ENCODE measurements at places on chromosomes 2 and 18.

GRCh38 chr2:134002391-134002790 lies 251.5 kb upstream of the MGAT5 start:
- DNase-seq = no peak

GRCh38 chr18:65608471-65608870 lies 142.3 kb upstream of the CDH7 start:
- DNase-seq = no peak

GRCh38 chr2:199147216-199147615 lies 310.5 kb downstream of the SATB2 start:
- DNase-seq = no peak

DNA sequence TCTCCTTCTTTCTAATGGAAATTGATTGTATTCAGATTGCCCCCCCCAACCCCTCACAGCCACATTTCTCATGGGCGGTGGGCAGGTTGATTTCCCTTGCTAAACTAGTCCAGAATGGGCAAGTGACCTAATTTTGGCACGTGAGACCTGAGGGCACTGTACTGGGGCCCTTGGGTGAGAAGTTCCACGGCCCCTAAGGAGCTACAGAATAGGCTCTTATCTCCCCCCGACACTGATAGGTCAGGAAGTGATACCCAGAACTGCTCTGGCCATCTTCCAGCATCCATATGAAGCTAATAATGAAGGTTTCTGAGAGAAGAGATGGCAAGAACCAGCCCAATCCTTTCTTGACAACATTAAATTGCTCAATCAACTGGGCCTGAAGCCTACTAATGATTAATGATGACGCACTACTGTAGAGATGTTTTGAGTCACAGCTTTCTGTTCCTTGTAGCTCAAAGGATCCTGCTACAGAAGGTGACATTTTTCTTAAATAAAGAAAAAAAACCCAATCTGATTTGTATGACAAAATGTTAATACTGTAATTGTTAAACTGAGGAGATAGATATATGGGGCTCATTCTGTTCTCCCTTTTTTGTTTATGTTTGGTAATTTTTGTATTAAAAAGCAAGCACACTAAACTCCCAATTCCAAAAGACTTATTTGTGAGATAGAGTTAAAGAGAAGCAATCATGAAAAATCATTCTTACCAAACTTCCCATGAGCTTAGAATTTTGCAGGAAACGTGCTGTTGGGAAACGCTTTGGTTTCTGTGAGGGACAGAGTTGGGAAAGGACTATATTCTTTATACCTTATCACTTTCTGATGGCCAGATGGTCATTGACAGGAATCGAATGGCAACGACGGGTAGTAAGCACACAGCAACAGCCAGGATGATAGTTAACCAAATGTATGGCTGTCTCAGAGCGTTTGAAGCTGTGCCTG lies 28.2 kb upstream of the NARS1 start:
- DNase-seq = no peak

DNA sequence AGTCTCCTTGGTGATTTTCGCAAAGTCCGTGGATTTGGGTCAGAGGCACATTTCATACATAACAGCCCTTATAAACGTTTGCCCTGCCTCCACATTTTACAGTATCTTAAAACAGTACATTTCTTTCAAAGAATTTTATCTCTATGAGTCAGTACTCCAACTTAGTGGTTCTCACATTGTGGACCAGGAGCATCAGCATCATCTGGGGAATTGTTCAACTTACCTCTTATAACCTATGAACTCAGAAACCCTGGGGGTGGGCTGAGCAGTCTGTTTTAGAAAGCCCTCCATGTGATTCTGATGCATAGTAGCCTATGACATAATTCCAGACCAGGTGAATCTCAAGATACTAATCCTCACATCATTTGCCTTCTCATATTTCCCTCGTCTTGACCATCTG lies 12.4 kb downstream of the SUPT7L start:
- no peak for DNase-seq

GRCh38 chr2:43478412-43479086 lies 117.3 kb downstream of the THADA start:
- no peak for DNase-seq

GRCh38 chr2:98563394-98563793 lies 44.9 kb downstream of the COA5 start:
- no peak for DNase-seq

GRCh38 chr2:129895526-129896082 lies 83.9 kb upstream of the RAB6C start:
- no peak for DNase-seq

GRCh38 chr2:96771796-96772618 lies 11.3 kb downstream of the CNNM4 start:
- DNase-seq = no peak

DNA sequence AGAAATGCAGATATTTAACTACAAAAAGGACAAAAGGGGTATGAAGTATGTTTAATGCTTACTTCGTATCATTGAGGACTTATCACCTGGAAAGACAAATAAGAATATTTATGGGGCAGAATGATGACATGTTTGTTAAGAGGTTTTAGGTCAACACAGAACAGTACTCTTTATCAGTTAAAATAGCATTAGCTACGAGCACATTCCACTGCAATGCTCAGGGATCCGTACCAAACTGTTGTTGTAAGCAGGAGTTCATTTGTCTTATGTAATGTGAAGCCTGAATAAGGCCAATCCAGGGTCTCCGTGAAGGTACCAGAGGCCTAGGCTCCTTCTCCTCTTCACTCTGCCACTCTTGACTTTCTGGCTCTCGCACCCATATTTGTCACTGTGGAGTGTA lies 465.7 kb upstream of the NRP2 start:
- no peak for DNase-seq

DNA sequence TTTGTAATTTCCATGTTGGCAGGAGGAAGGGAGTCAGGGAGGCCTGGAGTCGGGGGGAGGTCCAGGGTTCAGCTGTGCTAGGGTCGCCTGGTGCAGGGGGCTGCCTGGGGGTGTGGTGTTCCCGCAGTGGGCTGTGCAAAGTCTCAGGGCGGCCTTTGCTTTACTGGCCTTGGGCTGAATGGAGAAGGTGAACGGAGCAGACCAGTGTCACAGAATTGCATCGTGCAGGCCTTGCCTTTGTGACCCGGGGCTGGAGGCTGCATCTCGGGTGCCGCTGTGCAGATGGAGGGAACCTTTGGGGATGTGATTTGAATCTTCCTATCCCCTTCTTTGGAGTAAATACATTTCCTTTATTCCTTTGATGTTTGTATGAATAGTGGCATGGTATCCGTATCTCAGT lies 8.8 kb downstream of the SNTG2 start:
- no peak for DNase-seq

DNA sequence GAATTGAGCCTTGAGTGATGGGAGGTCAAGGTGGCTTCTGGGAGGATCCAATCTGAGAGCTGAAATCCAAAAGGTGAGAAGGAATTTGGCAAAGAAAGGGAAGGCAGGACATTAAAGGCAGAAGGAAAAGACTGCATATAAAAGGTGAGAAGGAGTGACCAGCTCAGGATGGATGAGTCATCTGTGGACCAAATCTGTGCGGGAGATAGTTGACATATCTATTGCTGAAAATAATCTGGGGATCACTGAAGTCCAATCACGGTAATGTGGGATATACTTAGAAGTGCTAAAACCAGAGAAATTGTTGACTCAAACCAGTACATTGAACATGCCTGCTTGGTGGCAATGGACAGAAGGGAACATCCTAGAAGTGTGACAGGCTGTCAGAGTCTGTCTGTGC lies 8.0 kb upstream of the PTPN4 start:
- no peak for DNase-seq

GRCh38 chr2:73984203-73984921 lies at the start of gene TET3:
TSS of gene TET3 (plus strand) at chr2:73984910. CDS start at chr2:73986404, 1,494 bp downstream.
- DNase-seq = peak; percentile 62

DNA sequence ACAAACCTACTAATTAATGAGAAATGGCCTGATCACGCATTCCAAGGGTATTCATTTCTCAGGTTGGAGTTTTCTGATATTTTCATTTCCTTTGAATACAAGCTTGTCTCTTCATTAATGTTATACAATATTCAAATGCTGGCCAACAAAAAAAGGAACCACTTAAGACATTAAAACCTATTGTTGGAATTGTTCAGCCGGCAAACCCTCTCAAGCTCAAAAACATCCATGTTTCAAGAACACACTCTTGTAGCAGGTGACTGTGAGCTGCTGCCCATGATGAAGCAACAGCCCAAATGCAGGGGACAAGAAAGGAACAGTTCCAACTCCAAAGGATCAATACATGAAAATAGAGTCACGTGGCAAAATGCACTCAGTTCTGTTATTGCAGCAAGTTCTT lies 454.5 kb downstream of the BCL11A start:
- DNase-seq = no peak

DNA sequence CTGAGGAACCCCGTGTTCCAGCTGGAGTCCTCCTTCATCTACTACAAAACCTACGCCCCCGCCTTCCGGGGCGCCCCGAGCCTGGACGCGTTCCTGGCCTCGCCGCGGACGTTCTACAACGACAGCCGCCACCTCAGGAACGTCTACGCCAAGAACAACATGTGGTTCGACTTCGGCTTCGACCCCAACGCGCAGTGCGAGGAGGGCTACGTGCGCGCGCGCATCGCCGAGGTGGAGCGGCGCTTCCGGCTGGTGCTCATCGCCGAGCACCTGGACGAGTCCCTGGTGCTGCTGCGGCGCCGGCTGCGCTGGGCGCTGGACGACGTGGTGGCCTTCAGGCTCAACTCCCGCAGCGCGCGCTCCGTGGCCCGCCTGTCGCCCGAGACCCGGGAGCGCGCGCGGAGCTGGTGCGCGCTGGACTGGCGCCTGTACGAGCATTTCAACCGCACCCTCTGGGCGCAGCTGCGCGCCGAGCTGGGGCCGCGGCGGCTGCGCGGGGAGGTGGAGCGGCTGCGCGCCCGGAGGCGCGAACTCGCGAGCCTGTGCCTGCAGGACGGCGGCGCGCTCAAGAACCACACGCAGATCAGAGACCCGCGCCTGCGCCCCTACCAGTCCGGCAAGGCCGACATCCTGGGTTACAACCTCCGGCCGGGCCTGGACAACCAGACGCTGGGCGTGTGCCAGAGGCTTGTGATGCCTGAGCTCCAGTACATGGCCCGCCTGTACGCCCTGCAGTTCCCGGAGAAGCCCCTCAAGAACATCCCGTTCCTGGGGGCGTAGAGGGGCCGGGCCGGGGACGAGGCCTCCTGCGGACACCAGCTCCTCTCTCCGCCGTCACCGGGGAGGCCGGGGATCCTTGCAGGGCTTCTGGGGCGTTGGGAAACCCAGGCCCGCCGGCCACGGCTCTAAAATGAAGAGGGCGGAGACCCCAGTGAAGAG lies 5.3 kb upstream of the NEU4 start:
- no peak for DNase-seq

GRCh38 chr2:39127973-39128372 lies 7.1 kb upstream of the SOS1 start:
- DNase-seq = no peak

DNA sequence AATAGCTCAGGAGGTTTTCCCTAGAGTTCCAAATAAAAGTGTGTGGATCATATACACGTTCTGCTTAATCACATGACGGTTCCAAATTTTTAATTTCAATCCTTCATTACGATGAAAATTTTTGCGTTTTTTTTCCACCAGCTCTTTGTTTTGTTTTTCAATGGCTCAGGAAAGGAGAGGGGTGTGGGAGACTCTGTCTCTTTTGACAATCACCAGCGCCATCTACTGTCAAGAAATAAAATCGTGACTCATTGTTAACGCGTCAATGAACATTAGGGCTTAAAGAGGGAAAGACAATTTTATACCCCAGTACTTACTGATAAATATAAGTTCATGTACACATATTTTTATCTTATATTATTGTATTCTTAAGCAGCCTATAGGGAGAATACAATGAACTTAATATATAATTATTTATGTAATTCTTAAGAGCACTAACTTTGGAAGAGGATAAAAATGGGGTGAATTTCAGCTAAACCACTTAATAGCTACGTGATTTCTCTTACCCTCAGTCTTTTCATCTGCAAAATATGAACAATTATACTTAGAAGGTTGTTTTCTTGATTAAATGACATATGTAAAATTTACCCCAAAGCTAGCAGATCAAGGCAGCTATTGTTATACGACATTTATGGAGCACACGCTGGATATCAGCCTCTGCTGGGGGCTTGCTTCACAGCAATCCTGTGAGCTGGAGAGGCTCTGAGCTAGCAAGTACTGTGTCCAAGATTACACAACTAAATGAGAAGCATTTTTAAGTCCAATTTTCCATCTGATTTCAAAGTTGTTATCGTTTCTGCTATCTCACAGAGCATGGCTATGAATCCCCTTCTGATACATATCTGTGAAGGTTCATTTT lies 47.4 kb upstream of the RMDN2 start:
- DNase-seq = no peak

DNA sequence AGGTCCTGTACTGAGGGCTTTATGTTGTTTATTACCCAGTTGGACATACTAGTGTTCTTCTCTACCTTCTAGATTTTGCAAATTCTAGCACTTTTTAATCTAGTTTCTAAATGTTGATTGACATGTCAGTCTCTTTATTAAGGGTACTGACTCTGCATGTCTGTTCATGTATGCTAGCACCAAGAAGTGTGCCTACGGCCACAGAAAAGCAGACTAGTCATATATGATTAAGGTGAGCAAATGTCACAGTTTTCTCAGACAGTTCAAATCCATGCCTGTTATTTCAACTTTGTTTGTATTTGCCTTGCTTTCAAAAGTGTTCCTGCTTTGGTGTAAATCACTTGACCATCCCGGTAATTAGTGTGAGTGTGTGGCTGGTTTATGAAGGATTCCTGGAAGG lies 145.0 kb upstream of the DSEL start:
- DNase-seq = no peak

GRCh38 chr2:71620116-71620515 lies 166.8 kb downstream of the DYSF start:
- DNase-seq = no peak

DNA sequence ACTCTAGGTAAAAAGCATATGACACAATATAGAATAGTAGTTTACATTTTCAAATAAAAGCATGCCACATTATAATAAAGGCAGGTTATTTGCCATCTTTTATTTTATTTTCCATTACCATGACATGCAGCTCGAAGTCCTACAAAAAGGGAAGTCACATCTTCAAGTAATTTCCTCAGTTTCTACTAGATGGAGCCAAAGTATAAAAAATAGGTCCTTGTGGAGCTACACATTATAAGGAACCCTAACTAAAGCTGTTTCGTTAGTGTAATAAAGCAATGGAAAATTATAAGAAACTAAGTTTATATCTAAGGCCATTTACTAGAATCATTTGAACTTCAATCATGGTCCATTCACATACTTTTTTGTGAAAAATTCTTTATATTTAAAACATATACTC lies 674.5 kb downstream of the KCNJ3 start:
- DNase-seq = no peak

DNA sequence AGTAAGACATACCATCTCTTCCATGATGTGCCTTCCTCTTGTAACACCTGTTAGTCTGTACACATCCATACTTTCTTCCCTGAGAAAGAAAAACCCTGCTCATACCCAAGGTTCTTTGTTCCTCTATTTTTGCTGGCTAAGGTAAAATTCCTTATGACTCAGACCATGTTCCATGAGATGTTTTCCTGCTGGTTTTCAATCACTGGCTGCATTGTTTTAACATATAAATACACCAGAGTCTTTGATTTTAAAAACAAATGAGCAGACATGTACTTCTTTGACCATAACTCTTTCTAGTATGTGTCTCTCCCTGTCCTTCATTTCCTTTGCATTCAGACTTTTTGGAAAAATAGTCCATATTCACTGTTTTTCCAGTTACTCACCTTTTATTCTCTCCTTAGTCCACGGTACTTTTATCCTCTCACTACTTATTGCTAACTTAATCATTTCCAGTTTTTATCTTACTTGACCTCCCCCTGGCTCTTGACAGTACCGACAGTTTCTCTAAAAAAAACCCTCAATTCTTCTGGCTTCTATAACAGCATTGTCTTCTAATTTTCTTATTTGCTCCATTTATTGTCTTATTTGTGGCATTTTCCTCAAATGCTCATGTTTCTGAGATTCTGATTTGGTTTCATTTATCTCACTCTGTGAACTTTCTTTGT lies 4.3 kb downstream of the VAPA start:
- no peak for DNase-seq

Data from stimulated activated CD4-positive, alpha-beta T cell treated with anti-CD3 and anti-CD28 coated beads, TNF-alpha, amount 100 ng/mL, for 4 hours (primary cell).